Suprapubic skin (tissue), 4 donors: ENCODE measurements at places on chromosomes 4 and X.

GRCh38 chr4:184416913-184417734 is 57.2 kb downstream of the IRF2 start:
- no peak for DNase-seq

DNA sequence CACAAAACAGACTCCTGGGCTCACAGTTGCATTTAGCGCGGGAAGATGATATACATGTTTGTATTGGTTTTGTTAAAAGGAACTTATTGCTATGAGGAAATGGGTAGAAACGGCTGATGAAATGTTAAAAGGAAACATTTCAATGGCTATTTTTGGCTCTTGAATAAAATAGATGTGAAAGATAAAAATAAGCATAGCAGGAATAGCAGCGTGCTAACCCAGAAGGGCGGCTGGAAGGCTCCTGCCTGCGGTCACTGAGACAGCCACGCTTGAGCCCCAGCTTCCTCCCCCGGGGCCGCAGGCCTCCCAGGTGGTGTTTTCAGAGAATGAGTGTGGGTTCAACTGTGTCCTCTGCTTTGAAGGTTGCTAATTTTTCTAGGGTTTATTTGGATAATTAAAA is 35.0 kb upstream of the CLCN4 start:
- no peak for DNase-seq

DNA sequence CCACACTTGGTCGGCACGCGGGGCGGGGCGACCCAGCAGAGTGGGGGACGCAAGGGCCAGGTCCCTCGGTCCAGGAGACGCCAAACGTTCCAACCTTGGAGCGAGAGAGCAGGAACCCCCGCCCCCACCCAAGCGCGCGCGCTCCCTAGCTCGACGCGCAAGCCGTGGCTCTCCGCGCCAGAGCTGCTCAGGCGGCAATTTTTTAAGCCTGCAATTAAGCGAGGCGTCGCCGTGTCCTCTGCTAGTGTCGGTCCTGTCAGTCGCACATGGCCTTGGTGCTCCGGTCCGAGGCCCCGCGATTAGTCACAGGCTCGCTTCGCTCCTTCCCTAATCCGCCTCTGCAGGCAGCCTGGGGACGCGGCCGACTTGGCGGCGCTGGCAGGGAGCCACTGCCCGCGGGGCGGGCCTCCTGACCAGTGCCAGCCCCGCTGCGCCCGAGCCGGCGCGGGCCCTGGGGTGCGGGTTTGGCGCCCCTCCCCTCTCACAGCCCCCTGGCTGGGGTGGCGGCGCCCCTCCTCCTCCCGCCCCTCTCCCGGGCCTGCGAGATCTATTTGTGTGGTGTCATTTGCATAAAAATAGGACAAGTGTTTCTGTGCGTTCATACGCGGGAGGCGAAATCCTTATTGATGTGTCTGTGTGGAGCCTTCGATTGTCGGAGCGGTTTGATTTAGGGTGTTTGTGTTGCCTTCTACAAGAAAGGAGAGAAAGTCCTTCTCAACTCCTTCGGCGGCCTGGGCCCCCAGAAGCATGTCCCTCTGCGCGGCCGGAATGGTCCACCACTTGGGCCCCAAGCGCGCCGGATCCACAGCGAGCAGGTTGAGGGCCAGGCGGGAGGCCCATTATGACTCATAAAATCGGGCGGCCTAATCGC is 9.8 kb upstream of the BCOR start:
- DNase-seq, result no peak

DNA sequence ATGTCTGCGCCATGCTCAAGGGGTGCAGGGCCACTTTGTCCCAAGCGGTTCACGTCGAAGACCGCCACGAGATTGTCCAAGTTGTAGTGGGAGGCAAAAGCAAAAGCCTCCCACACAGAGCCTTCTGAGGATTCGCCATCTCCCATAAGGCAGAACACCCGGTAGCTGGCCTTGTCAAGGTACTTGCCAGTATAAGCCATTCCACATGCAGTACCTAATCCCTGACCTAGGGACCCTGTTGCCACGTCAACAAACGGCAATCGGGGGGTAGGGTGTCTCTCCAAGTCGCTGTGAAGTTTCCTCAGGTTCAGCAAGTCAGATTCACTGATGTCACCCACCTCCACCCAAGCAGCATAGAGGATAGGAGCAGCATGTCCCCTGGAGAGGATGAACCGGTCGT is 424 bp downstream of the TKTL2 start:
- no peak for DNase-seq

DNA sequence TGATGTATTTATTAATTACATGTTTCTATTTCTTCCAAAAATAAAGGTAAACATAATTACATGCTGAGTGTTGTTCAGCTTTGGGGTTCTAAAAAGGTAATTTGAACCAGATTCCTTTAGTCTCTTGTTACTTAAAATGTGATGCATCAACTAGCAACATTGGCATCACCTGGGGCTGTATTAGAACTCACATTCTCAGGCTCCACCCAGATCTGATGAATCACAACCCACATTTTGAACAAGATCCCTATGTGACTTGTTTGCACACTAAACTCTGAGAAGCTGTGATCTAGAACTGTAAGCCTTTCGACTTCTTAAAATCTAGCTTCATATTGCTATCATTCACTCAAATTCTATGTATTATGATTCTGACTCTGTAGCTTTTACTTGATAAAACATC is 23.0 kb upstream of the HS3ST1 start:
- DNase-seq, result no peak
